ENCODE measurements at places on chromosomes 7 and 10.

- no peak for DNase-seq
Observed at GRCh38 chr7:71429083-71429482, 297.1 kb downstream of the GALNT17 start.

- DNase-seq, result no peak
Observed at GRCh38 chr7:765383-765782, 38.3 kb upstream of the PRKAR1B start.

DNA sequence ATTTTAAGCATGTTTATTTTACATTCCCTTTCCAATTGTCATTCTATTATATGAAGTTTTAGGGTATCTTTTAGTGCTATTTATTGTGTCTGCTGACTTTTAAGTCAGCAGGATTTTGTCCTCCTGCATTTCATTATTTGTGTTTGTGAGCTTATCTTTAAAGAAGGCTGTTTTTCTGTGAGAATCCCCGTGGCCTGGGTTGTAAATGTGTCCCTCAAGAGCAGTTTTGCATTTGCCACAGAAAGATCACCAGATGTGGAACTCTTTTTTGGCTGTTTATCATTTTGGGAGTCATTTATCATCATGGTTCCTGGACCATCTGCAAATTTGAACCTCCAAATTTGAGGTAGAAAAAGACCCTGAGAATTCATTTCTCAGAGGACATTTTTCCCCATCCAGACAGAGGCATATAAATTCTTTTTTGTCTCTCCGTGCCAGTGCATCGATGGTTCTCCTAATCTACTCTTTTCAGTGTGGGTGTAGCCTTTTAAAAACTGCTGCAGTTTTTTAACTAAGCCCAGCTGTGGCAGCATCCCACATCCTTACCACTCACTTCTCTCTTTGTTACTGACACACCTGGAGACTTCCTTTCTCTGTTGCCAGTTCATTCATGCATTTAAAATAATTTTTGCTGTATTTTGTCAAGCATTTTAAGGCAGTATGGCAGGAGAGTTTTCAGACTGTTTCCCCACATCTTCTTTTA, 20.1 kb upstream of the MTURN start:
- DNase-seq, result no peak

- DNase-seq, result peak; percentile 74
Observed at GRCh38 chr10:80205477-80206276, at the start of gene ANXA11. ANXA11 (minus strand) TSS chr10:80205537; CDS start chr10:80172861, 32,676 bp downstream.

- no peak for DNase-seq
Observed at GRCh38 chr7:41012041-41012440, 690.8 kb downstream of the INHBA start.

DNA sequence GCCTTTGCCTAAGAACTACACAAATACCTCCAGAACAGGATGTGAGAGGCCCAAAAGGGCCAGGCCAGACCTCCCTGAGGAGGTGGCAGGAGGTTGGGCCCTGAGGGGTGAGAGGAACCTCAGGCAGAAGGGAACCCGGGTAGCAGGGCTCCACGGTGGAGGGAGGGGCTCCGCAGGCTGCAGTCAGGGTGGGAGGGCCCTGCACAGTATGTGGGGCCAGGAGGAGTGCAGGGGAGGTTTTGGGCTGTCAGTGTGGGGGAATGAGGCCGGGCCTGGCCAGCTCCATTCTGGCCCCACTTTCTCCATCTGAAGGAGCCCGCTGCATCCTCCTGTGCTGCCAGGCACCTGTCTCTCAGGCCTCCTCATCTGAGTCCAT, 25.9 kb downstream of the DNAJB12 start:
- no peak for DNase-seq

- DNase-seq, result no peak
Observed at GRCh38 chr7:85102813-85103350, 84.0 kb downstream of the SEMA3D start.

DNA sequence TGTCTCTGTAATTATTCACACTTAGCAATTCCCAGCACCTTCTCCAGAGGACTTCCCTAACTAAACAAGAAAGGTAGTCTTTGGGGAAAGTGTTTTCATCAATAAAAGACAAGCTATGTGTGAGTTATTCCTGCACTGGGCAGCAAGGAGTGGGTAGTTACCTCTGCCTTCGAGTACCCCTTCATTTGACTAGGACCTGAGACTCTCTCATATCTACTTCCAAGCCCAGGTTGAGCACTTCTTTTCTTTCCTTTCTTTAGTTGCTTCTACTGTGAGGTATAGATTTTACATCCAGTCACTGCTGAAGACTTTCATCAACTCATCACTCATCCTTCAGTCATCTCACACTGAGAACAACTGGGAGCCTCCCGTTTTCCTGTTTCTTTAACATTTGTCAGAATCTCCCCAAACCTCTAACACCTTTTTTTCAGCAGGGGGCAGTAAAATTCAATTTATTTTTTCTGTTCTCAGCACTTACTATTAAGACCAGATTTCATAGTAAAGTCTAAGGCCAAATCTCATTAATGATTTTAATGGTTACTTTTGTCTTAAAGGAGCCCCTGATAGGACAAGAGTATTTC, 80.1 kb upstream of the PRSS1 start:
- no peak for DNase-seq

DNA sequence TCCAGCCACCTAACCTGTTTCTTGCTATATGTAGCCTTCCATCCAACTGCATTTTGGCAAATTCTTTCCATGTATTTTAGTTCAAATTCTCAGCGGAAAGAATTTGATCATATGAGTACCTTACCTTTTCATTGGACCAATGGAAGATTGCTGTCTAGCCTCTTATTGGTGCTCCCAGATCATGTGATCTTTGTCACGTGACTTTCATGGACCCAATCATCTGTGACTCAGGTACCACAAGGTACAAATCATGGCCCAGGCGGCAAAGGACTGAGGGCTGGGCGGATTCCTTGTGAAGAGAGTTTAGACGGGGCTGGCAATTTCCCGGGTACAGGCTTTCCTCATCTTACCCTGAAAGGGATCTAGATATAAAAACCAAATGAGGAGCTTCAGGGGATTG, 85.9 kb upstream of the TBX20 start:
- no peak for DNase-seq

- peak; percentile 69 for DNase-seq
Observed at GRCh38 chr10:91006001-91006751, 85.3 kb upstream of the ANKRD1 start.

GRCh38 chr10:71512312-71512711, 115.6 kb downstream of the CDH23 start:
- no peak for DNase-seq

GRCh38 chr7:40541336-40541735, 406.5 kb downstream of the SUGCT start:
- no peak for DNase-seq

- DNase-seq, result no peak
Observed at GRCh38 chr10:113356794-113357680, 195.8 kb upstream of the HABP2 start.

- peak; percentile 78 for DNase-seq
Observed at GRCh38 chr10:30529373-30529998, 95.5 kb downstream of the MAP3K8 start.

GRCh38 chr10:5563321-5563961, 38.7 kb downstream of the CALML3 start:
- DNase-seq, result no peak

- no peak for DNase-seq
Observed at GRCh38 chr10:131843089-131843595, 57.7 kb upstream of the PPP2R2D start.

- no peak for DNase-seq
Observed at GRCh38 chr7:1659696-1660095, 10.4 kb upstream of the ELFN1 start.

DNA sequence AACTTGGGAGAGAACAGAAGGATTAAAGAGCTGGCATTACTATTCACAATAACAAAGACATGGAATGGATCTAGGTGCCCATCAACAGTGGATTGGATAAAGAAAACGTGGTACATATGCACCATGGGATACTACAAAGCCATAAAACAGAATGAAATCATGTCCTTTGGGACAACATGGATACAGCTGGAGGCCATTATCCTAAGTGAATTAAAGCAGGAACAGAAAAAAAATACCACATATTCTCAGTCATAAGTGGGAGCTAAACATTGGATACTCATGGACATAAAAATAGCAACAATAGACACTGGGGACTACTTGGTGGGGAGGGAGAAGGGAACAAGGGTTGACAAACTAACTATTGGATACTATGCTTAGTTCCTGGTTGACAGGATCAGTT, 133.2 kb upstream of the ITGB1 start:
- DNase-seq, result no peak

GRCh38 chr10:101752241-101752640, 23.7 kb downstream of the FGF8 start:
- DNase-seq, result no peak

Data from memory B cell (primary cell).